ENCODE measurements at places on chromosomes 7 and 10.
A peak's percentile ranks its signal among the peaks of the same experiment; 100 is the strongest.

DNA sequence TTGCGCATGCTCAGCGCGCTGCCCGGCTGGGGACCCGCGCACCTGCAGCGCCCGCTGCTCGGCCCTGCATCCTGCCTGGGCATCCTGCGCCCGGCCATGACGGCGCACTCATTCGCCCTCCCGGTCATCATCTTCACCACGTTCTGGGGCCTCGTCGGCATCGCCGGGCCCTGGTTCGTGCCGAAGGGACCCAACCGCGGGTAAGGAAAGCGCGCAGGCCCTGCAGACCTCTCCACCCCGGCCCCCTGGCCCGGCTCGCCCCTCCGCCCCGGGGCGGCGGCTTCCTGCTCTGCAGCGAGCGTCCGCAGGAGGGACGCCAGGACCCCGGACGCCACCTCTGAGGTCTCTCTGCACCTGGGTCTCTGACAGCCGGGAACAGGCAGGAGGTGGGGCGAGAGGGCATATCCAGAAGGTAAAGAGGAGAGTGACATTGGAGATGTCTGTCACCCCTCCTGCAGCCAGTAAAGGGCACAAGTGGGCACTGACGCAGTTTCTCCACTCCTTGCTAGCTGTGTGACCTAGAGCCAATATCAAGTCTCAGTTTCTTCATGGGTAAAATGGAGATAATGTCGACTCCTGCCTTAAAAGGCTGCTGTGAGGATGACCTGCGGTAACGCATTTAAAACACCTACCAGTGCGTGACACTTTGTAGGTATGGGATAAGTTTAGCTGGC is 338 bp downstream of the ATP6V0E2 start:
- DNase-seq, result no peak

- DNase-seq, result peak; percentile 45
Observed at GRCh38 chr10:74153123-74153522, 2.1 kb downstream of the ADK start.

GRCh38 chr7:116552602-116553001 is 27.8 kb downstream of the CAV1 start:
- no peak for DNase-seq

DNA sequence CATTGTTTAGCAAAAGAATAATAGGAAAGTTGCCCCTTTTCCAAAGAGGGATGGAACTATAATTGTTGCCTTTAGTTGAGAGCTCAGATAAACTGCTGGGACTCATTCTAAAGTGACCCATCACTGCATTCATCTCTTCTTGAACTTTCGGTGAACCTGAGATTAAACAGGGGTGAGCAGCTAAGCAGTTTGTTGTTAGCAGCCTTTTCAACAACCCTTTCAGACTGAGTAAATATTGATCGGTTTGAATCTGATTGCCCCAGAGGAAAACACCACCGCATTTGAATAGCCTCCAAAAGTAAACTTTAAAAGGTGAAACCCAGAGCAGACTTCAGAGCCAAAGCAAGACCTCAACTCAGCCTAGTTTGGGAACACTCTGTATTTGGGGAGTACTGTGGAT is 4.7 kb downstream of the HOXA1 start:
- no peak for DNase-seq

DNA sequence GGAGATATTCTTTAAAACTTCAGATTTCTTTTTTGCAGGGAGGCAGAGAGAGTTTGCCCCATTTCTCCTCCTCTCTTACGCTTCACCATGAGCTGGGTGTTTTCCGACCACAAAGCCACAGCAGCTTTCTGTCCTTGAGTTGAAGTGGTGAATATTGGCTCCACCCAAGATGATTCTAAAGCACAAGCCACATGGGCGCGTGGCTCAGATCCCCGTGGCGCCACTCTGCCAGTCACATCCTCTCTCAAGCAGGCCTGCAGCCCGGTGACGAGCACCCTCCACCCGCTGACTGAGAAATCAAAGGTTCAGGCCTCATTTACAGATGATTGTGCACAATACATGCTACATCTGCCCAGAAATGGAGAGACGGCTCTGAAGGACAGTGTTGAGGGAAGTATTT is 27.6 kb upstream of the RNF32 start:
- DNase-seq, result no peak

DNA sequence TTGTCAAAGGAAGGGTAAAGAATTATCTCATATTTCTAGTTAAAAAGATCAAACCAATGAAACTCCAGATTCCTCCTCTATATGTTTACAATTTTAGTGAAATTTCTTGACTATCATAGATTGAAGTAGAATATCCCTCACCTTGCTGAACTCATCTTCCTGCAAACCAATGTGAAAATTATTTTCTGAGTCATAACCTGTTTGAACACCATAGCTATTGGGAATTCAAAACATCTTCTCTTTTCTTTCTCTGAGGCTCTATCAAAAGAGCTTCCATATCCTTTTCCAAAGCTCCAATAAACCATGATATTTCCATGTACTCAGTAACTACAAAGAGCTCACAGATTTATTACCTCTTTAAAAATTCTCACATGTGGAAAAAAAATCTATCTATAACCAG is 134.3 kb downstream of the DOCK4 start:
- DNase-seq, result no peak

GRCh38 chr7:106620676-106621075 is 40.3 kb downstream of the CCDC71L start:
- DNase-seq, result no peak
